HCEC 1CT (cell line): ENCODE measurements at places on chromosomes 5 and 9.
A peak's percentile ranks its signal among the peaks of the same experiment; 100 is the strongest.

- DNase-seq, result no peak
Measured at GRCh38 chr5:88203981-88204750, 64.5 kb downstream of the TMEM161B start.

- no peak for DNase-seq
Measured at GRCh38 chr5:43014522-43014921, 25.6 kb downstream of the ANXA2R start.

- DNase-seq, result no peak
Measured at GRCh38 chr5:147384346-147385193, 125.3 kb downstream of the DPYSL3 start.

DNA sequence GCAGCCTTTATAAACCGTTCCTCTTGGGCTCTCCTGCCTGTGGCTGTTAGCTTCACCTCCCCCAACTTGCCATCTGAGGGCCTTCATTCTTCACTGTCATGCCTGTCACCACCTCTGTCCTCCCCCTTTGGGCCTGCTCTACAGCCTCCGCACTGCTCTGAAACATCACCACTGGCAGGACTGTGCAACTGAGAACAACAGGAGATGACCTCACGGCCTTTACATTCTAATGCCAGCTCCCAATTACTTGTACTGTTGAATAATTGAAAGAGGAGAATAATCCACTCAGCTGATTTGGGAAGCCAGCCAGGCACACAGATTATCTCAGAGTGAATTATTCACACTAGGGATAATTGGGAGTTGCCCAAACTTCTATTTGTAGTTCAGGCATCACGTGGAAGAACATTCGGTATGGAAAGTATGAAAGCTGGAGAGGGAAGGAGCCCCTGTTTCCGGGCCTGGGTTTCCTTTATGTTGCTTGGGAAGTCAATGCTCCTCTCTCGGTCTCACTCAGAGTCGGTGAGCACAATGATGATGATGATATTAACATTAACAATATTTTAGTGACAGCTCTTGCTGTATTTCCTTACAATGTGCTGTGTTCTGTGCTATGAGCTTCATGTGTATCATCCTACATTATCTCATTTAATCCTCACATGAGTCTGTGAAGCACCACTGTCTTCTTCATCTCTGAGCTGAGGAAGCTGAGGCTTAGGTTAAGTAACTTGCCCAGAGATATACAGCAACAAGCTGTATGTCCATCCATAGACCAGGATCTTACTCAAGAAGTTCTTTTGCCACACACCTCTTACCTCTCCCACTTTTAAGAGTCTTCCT lies 99.3 kb upstream of the LRRTM2 start:
- peak; percentile 30 for DNase-seq

DNA sequence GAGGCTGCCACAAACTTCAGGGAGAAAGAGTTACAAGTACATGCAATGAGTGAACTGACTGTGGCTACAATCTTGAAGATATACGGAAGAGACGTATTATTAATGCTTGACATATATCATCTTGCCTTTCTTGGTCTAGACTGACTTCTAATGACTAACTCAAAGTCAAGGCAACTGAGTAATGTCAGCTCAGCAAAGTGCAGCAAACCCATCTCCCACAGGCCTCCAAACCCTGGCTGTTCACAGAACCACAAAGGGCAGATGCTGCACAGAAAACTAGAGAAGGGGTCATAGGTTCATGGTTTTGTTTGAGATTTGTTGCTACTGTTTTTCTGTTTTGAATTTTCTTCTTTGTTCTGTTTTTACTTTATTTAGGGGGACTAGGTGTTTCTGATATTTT lies 21.0 kb downstream of the IL7R start:
- no peak for DNase-seq

DNA sequence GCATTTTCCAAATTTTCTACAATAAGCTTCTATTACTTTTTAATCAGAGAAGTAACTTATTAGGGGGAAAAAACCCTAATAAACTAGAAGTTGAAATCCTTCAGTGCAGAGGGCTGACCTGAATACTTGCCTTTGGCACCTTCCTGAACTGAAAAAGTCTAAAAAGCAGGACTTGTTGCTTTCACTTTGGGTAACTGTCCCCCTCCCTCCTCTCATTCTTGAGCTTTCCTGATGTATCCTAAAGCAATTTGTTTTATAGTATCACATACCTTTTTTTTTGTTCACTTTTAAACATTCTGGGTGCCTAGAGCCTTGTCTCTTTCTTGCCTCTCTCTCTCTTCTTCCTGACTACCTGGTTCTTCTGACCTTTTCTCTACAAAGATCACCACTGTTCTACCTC lies 64.0 kb upstream of the ERBIN start:
- peak; percentile 21 for DNase-seq

- DNase-seq, result no peak
Measured at GRCh38 chr9:134488331-134489280, 153.0 kb upstream of the COL5A1 start.

DNA sequence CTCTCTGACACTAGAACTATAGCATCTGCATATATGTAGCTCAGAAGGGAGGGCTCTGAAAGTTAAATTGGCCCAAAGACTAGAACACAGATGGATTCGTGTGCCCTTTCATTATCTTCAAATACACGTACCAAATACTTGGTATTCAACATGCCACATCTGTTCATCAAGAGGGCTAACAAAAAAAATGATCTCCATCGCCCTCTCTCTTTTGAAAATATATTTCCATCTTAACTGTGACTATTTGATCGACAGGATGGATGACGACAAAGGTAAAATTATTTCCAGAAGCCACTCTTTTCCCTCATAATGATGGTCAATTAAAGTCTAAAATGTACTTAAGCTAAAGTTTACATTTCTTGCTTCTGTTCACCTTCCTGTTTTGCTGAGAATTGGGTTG lies 77.0 kb downstream of the SEMA6A start:
- no peak for DNase-seq

DNA sequence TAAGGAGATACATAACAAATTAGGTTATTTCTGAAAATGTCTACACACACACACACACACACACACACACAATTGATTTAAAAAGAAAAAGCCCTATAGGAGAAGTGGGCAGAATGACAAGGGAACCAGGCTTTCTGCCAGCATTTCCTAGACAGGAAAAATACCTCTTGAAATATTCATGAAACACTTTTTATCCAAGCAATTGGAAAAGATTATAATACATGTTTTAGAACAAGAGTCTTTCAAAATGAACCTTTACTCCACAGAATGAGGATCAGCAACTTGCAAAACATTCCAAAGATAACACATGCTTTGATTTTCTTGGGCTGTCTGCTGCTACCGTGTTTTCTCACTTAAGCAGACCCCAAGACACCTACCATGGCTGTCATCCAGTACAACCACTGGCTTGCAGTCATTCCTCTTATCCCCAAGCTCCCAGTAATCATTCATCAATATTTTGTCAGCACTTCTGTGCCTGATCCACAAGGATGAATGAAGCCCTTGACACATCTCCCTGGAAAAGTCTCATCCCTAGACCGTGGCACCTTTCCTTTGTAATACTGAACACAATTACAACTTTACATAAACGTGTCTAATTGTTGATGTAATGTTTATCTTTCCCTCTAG lies 717.1 kb upstream of the ZNF608 start:
- DNase-seq, result no peak

DNA sequence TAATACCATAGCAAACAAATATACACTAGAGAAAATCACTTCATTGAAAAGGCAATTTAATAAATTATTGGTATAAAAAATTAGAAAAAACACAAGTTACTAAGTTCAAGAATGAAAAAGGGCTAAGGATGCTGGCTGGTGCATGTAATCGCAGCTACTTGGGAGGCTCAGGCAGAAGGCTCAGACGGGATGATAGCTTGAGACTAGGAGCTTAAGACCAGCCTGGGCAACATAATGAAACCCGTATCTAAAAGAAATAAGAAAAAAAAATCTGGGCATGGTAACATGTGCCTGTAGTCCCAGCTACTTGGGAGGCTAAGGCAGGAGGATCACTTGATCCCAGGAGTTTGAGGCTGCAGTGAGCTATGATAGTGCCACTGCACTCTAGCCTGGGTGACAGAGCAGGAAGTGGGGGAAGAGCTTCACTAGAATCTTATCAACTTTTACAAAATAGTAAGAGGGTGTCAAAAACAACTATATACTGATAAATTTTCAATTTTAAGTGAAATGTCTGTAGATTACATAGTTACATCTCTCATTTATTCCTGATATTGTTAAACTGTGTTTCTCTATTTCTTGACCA lies 42.2 kb upstream of the PPP2CA start:
- no peak for DNase-seq

GRCh38 chr5:33832404-33833236 lies 59.2 kb downstream of the ADAMTS12 start:
- peak; percentile 69 for DNase-seq

GRCh38 chr5:79200573-79201183 lies 35.3 kb upstream of the JMY start:
- peak; percentile 40 for DNase-seq

DNA sequence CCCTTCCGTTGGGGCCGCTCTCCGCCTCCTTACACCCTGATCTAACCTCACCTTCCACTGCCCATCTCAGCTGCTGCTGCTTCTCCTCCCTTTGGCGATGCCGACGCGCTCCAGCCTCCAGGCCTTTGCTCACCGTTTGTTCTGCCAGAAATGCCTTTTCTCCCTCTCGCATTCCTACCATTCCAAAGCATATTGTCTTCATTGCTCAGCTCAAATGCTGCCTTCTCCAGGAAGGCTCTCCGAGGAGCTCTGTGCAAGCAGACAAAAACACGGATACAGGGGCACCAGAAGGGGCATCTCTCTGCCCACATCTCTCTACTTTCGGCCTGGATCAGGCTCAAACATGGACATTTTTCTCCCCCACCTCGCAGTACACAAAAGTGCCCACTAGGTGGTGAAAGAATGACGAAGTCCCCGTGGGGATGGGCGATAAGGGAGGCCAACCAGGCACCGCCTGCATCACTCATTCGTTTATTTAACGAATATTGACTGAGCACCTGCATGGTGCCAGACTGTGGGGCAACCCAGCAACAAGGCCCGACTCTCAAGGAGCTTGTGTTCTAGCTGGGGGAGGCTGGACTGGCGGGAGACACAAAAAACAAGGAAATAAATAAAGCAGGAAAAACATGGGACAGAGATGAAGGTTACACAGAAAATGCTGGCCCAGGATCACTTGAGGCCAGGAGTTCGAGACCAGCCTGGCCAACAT lies 7.3 kb upstream of the GRHPR start:
- peak; percentile 67 for DNase-seq

- DNase-seq, result peak; percentile 76
Measured at GRCh38 chr5:169650701-169651331, 13.7 kb downstream of the DOCK2 start.

- no peak for DNase-seq
Measured at GRCh38 chr5:88813805-88814575, 69.0 kb downstream of the MEF2C start.

DNA sequence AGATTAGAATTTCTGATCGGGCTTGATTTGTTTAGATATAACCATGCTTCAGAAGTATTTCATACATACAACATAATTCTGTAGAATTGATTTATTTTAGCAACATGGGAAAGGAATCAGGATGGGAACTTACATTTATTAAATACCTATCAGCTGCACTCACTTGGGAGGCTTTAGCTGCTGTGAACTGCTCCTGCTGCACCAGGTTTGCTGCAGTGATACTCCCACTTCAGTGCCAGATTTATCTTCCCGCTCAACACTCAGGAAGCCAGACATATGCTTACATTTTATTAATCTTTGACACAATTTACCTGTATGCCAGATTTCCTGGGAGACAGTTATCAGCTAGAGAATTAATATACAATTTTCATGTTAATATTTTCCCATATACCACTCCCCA lies 64.0 kb upstream of the PLCXD3 start:
- no peak for DNase-seq

DNA sequence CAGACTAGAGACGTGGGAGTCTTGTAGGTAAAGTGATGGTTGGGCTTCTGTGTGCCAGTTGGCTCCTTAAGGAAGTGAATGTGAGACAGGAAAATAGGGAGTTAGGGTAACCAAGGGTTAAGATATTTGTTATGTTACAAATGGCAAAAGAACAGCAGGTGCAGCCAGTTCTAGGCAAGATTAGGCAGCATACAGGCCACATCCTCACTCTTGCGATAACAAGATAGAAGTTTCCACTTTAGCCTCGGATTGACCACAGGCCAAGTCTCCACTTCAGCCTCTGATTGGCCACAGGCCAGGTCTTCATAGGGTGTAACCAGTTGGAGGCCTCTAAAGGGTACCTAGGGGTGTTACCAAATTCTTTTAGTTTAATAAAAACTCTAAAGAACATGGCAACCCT lies 54.6 kb upstream of the ABCA1 start:
- no peak for DNase-seq

DNA sequence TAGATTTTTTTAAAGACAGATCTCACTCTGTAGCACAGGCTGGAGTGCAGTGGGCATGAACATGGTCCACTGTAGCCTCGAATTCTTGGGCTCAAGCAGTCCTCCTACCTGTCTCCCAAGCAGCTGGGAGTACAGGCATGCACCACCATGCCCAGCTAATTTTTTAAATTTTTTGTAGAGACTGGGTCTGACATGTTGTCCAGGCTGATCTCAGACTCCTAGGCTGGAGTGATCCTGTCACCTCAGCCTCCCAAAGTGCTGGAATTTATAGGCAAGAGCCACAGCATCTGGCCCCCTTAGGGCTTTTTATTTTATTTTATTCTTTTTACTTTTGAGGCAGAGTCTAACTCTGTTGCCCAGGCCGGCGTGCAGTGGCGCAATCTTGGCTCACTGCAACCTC lies 56.4 kb downstream of the NSD1 start:
- no peak for DNase-seq
